Left lobe of liver (tissue), 2 donors: ENCODE measurements at places on chromosomes 12 and 14.
A peak's percentile ranks its signal among the peaks of the same experiment; 100 is the strongest.

- DNase-seq = no peak
Observed at GRCh38 chr14:87491816-87492215, 501.2 kb downstream of the GALC start.

DNA sequence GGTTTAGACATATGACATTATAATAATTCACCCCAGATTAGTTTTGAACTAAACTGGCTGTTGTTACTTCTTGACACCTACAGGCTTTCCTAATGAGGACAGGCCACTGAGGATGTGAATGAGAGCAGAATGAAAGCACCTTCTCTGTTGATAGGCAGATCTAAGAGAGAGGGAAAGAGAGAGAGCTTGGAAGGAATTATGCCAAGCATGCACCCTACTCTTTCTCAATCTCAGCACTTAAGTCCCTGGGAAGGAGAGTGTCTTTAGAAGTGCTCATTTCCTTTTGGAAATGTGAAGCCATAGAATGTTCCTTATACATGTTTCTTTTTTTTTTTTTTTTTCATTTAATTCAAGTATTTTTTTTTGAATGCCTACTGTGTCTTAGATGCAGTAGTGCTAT is 49.0 kb downstream of the TBC1D15 start:
- DNase-seq = no peak

DNA sequence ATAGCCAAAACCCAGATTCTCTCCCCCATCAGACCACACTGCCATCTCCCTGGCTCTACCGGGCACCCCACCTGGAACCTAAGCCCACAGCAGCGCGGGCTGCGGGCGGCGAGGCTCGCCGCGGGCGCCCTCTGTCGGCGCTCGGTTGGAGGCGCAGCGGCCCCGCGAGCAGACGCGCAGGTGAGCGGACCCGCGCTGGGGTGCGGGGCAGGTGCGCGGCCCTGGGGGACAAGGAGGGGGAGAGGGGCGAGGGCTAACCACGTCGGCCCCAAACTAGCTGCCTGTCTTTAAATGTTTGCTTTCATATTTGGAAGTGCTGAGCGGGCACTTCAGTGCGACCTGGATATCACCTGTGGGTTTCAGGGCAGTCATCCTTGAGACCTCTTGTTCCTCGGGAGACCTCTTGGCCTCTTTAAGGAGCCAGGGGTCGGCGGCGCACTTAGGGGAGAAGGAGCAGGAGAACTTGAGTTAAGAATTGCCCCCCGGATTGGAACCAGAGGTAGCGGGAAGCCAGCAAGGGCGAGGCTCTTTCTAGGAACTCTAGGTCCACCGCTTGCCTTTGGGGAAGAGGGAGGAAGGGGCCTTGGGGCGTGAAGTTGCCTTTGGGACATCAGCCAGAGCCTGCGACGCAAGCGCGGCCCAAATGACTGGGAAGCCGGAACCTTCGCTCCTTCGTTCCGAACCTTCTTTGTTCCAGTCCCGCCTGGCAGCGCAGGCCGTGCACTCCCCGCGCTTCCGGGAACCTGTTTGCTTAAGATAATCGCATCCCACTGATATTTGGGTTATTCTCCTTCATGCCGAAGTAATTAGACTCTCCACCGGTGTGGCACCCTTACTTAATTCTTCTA is 78.7 kb downstream of the NEDD1 start:
- DNase-seq = peak; percentile 47

GRCh38 chr12:73612551-73612950 is 925.1 kb upstream of the ATXN7L3B start:
- no peak for DNase-seq

DNA sequence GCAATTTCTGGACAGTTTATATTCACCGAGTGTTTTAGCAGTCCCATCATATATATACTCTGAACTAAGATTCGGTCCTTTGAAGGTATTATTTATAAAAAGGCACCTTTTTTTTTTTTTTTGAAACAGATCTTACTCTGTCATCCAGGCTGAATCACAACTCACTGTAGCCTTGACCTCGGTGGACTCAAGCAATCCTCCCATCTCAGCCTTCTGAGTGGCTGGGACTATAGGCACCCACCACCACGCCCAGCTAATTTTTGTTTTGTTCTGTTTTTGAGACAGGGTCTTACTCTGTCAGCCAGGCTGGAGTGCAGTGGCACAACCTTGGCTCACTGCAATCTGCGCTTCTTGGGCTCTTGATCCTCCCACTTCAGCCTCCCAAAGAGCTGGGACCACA is 52.1 kb downstream of the BTBD7 start:
- DNase-seq = no peak

GRCh38 chr14:54147282-54147681 is 190.7 kb upstream of the BMP4 start:
- DNase-seq = no peak

GRCh38 chr14:57583396-57583795 is 89.7 kb upstream of the CCDC198 start:
- no peak for DNase-seq

GRCh38 chr14:30982533-30982932 is 42.9 kb upstream of the AP4S1 start:
- no peak for DNase-seq

DNA sequence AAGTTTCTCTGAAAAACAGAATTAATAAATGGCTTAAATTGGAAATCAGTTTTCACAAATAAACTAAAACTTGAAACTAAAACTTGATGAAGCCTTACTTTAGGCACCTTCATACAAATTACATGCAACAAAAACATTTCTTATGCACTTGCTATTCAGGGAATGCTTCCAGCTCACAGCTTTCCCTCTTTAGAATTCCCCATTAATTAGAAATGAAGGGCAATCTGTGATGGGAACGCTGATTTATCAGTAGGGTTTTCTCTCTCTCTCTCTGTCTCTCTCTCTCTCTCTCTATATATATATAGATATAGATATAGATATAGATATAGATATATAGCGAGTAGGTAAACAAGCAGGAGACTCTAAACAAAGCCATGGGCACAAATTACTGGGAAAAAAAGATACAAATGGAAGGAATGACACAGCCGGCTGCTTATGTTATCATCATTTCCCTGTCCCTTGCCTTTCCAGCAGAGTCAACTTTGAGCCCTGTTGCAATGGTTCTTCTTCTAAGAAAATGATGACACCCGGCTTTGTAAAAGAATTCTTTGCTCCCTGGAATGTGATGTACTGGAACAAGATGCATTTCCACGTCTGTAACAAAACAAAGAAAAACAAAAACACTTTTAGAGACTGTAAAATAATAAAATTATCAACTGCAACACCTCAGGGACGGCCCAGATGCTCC is 1121.6 kb upstream of the TMEM132C start:
- no peak for DNase-seq

DNA sequence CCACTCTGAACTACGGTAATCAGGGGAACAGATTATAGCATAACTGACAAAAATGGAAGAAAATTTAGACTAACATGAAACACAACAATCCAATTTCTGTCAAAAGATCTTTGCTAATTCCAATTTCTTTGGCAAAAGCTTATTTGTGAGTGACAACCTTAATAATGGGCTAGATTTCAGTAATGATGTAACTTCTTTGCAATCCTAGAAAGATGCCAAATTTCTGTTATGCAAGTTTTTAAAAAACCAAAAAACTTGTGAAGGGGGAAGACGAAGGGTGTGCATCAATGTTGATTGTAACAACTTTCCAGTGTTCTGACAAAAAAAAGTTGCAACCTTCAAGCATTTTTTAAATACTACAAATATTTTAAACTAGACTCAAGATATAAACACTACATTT is 59.9 kb downstream of the DICER1 start:
- DNase-seq = no peak

DNA sequence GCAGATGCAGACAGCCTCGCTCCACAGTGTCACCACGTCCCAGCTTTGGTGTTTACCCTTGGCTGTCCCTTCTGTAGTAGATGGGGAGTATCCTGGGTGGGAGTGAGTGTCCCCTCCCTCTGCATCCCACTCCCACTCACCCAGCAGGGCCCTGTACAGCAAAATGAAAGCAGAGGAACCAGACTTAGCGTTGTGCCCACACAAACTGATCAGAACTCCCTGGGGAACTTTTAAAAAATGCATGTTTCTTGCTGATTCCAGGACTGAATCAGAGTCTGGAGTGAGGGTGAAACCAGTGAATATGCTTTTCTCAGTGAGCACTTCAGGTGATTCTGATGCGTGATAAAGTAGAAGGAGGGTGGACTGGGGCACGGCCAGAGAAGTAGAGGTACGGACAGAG is 2.9 kb downstream of the ACVRL1 start:
- no peak for DNase-seq

DNA sequence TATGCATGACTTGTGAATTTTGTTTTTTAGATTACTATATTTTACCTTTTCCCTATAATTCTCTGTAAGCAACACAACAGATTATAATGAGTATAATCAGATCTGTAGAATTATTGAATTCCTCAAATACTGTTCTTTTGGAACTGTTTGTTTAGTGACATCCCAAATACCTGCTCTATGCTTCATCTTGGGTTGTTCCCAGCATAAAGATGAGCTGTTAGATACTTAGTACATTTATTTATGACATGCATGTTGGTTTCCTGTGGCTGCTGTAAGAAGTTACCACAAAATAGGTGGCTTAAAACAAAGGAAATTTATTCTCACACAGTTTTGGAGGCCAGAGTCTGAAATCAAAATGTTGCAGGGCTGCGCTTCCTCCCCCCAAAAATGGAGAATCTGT is 78.4 kb downstream of the PTPRR start:
- DNase-seq = no peak

GRCh38 chr14:60757567-60758002 is 23.0 kb downstream of the MNAT1 start:
- DNase-seq = no peak

- no peak for DNase-seq
Observed at GRCh38 chr12:105667973-105668743, 337.7 kb downstream of the C12orf75 start.
